NCI-H2081 treated with DMSO at 0.1 percent for 48 hours (cell line): ENCODE measurements at places on chromosomes 7 and 10.

DNA sequence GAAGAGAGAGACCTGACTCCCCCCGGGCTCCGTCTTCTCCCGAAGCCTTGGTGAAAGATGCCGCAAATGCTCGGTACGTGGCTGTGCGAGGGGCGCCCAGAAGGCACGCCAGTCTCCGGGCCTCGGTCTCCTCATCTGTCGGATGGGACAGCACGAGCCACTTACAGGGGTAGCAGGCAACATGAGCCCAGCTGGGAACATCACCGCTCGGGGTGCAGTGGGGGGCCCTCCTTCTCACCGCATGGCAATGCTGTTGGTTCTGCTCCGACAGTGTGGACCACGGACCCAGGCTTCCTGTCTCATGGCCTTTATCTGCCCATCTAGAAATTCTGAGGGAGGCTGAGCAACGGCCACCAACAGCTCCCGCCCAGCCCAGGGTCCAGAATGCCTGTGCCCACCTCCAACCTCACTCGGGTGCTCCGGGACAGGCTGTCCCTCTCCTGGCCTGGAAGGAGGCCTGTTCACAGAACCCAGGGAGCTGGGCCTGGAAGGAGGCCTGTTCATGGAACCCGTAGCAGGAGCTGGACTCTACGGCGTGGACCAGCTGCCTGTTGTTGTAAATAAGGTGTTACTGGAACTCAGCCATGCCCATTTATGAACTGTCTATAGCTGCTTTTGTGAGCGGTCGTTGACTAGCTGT lies 15.8 kb downstream of the ADAP1 start:
- no peak for DNase-seq

GRCh38 chr7:33807779-33808482 lies 97.4 kb upstream of the BMPER start:
- DNase-seq = no peak

DNA sequence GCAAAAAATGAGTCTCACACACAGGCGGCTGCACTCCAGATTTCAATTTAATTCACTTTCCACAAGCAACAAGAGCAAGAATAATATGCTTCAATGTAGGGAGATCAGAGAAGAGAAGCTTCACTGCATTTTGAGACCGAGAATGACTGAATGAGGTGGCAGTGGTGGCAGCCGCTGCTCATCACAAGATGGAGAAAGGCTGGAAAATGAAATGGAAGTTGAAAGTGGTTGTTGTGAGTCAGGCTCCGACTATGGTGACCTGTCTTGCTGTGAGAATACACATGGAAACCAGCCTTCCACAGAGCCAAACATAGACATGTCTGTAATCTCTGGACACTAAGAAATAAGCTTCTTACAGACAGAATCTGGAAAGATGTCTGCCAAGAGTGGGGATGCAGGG lies 499.6 kb upstream of the LRRN3 start:
- DNase-seq = no peak

DNA sequence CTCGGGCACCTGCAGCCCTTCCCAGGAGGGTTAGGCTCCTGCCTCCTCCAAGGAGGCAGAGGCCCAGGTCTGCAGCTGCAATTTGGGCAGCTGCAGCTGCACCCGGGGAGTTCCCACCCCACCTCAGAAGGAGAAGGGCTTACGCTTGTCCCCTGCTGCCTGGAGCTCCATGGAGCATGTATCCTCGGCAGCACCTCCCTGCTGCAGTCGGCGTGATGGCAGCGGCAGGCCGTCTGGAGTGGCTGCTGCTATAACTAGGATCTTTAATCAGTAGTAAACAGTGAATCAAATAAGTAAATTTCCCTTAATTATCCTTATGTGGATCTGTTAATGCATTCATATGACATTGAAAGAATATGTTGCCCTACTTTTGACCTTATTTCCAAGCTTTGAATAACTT lies 167.0 kb downstream of the PON1 start:
- no peak for DNase-seq

DNA sequence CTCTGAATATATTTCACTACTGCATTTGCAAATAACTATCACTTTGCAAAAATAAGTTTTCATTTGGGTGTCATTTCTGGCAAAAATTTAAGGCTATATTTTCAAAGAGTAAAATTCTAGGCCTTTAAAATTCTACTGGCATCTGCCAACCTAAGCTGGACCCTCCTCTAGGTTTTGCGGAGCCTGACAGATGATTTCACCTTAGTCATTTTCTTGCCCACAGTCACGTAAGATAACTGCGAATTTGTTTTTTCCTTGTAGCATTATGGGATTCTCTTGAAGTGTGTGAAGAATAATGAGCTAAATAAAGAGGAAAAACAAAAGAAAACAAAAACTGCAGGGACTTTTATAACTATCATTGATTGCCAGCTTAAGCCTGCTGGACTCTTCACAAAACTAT lies 7.8 kb downstream of the MEOX2 start:
- no peak for DNase-seq

DNA sequence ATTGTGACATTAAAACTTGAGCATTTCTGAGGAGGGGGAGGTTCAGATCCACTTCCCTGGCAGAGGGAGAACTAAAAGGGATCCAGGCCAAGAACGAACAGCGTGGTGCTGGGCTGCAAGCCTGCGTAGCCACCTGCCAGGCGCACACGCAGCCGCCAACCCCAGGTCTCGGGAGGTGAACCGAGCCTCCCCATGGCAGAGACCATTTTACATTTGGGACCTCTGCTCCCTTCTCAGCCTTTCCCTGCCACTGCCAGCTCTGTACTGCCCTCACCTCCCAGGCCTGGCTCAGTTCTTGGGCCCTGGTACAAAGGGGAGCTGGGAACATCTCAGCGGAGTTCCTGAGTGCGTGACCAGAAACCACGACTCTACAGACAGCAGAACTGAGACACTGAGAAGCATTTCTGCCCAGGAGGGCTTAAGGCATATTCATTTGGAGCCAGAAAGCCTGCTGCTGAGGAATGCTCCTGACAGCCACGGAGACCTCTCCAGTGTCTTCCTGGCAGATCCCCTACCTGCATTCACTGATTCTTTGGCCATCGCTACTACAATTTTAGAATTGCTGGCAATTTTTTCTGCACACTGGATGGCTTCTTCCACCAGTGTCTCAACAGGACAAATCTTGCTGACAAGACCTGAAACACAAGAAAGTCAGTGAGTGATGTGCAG lies 7.6 kb downstream of the ECHS1 start:
- no peak for DNase-seq

DNA sequence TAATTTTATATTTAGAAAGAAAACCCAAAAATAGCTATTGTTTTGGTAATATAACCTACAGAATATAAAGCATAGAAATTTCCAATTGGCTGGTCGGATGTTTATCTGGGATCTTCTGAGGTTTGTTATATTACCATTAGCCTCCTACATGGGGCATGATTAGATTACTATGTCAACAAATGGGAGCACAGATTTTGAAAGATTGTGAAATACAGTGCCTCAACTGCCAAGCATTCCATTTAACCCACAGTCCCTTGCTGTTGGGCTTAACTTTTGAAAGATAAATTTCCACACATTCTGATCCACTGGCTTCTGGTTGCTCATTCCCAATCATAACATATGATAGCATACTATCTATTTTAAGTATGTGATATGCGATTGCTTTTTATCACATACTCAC lies 455.4 kb upstream of the C7orf33 start:
- no peak for DNase-seq

- DNase-seq = no peak
Observed at GRCh38 chr7:19648791-19649190, 60.0 kb downstream of the POLR1F start.

DNA sequence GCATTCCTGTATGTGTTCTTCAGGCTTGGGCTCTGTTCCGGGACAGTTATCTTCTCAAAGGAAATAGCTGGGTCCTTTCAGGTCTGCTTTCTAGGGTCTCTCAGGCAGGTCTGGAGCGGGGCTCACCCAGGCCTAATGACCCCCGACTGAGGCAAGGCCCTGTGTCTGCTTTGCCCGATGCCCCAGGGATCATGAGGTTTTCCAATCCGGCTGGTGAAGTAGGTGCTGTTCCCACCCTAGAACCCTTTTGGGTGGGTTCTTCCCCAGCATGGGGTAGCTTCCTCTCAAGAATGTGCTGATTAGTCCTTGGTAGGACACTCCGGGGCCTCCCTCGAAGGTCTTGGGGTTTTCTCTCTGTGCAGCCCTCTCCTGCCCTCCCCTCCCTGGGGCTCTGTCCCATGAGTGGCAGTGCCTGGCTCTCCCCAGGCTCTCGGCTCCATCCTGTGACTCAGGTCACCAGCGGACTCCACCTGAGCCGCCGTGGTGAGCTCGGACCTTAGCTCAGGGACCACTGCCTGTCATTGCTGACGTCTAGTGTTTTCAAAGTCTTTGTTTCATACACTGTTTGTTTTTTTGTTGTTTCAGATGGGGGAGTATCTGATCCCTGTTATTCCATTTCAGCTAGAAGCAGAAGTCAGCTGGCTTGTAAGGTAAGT lies 71.0 kb upstream of the NKX6-2 start:
- DNase-seq = no peak

- peak; percentile 82 for DNase-seq
Observed at GRCh38 chr7:148940702-148941597, 56.9 kb upstream of the EZH2 start.

DNA sequence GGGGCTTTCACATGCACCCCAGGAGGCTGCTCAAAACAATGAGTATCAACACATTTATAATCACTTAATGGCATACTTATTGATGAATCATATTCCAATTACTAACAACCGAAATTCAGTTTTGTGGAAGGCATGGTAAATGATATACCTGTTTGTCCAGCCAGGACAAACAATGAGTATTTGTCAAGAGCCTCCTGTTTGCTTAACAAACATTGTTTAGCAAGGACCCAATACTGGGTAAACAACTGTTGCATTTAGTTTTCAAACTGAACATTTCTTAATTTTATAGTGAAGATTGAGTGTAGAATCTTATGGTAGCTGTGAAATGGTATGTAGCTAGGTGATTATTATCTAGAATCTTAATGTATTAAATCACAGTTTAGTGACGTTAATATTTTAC lies 473.7 kb downstream of the ATRNL1 start:
- DNase-seq = no peak

- no peak for DNase-seq
Observed at GRCh38 chr7:103396471-103396870, 49.0 kb downstream of the PSMC2 start.
